ENCODE measurements at places on chromosomes 11 and 22. TPM values are rescaled to one million over a fixed set of nuclear protein-coding genes. Genes with fewer than 3 reads are reported as not detected.

The OR2AT4 gene
- not detected for total RNA-seq

The CCDC73 gene
- total RNA-seq, result 0.05 TPM

The FLRT1 gene
- not detected for total RNA-seq

The MMP12 gene
- total RNA-seq, result not detected

The FUT4 gene
- total RNA-seq, result 7.9 TPM

The PGA5 gene
- total RNA-seq, result not detected

The SHANK2 gene
- 0.38 TPM for total RNA-seq

The OR52H1 gene
- total RNA-seq, result not detected

The HDHD5 gene
- 68.3 TPM for total RNA-seq

The B3GAT1 gene
- 0.05 TPM for total RNA-seq

DNA sequence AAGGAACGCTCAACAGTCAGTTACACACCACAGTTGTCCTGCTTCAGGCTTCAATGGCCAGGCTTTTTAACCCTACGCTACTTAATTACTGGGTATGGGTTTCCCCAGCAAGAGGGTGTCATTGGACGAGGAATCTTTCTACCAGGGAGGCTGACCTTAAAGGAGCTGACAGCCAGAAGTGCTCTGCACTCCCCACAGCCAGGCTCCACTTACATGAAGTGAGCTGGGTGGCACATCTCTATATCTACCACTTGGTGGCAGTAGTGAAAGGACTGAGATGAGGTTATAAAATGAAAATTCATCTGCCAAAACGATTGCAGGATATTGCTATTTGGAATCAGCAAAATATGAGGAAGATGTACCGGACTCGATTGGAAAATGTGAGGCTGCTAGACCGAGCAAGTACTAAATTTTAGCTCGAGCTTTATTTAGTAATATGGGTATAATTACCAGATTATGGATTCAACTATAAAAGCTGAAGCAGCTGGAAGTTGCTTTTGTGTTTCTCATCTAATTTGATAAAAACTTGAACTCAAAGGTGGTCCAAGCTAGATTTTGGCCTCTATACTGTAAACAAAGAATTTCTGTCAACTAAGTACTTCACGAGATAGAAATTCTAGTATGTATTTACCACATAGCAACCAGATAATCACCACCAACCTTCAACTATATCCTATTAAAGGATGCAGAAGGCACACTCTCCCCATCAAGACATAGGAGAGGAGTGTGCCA, 53.9 kb upstream of the CEP126 start:
- DNase-seq, result peak; percentile 5

GRCh38 chr11:56160217-56160616, at the start of gene OR8K5:
Gene OR8K5, minus strand, starts transcription at chr11:56160317. Its CDS starts 0 bp downstream, at chr11:56160317.
- DNase-seq, result no peak

DNA sequence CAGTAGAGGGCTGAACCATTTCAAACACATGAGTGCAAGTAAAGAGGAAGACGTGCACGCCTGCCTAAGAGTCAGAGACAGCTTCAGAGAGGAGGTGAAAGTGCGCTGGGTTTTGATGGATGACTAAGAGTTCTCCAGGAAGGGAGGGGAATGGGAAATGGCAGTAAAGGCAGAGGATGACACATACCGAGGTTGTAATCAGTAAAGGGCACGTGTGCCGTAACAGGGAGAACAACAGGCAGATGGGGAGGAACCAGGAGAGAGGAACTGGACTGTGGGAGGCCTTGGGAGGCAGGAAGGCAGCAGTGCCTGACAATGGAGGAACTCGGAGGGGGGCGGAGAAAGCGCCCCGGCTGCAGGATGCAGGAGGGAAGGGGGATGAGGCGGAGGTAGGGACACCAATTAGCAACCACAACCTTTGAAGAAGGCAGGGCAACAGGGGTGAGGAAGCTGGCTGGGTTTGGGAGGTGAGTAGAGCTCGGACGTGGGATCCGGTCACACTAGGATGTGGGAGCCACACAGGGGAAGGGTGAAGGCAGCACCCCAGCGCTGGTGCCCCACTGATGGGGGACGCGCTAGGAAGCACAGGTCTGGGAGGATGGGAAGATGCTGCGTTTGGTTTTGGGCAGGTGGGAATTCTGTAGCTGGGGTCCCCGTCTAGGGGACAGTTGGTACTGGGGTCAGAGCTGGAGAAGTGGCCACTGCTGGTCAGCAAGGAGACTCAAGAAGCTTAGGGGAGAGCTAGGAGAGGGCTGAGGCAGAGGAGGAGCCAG, 67.4 kb downstream of the SCUBE1 start:
- no peak for DNase-seq

DNA sequence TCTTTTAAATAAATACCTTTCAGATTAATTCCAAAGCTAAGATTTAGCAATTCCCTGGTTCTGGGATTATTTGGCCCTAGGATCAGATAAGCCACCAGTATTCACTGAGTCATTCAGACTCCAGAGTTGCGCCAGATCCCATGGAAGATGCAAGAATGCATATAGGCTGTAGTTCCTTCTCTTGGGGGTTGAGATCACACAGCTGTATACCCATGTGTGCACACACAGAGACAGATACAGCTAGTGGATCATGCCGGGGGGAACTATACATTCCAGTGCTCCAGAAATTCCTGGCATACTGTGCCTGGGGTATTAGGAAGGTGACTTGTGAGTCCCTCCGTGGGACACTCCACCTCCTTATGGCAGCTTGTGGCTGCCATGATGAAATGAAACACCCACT, 75.4 kb downstream of the ZBTB16 start:
- no peak for DNase-seq

DNA sequence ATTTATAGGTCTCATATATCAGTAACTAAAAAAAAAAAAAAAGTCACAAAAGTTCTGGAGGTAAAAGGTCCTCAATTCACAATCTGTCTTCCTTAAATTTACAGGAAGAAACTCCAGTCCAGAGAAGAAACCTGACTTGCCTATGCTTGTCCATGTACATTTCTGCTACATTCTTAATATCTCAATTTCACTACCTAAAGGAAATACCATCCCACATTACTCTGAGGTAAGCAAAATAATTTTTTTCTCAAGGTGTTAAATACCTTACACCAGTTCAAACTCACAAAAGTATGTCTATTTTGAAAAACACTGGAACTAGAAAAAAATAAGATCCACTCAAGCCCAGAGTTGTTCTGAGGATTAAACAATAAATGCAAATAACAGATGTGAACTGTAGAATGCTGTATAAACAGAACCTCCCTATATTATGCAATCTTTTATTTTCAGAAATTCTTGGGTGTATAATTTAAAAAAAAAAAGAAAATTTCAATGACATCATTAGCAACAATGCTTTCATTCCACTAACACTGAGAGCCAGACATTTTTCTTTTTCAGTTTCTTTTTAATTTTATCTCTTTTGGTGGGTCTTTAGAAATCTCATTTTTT, 49.9 kb upstream of the GDPD4 start:
- no peak for DNase-seq

GRCh38 chr11:7630002-7630401, 43.3 kb downstream of the CYB5R2 start:
- no peak for DNase-seq

DNA sequence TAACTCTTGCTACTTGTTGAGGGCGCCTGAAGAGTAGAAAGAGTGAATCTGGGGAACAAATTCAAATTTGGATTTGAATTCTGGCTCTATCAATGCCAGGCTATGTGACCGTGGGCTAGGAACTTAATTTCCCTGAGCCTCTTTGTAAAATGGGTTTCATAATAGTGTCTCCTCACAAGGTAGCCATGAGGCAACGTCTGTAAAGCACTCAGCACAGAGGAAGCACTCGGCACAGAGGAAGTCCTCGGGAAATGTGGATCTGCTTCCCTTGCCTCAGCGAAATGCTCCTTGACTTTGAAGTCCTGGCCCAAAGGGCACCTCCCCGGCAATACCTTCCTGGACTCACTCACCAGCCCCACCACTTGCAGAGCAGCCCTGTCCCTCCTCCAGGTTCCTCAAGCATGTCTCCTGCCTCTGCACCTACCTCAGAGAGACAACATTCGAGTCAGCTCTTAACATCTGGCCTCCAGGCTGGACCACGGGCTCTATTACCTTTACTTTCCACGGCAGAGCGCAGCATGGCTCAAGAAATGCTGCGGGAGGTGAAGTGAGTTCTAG, 17.7 kb downstream of the CD6 start:
- DNase-seq, result no peak

GRCh38 chr11:41309716-41310115, 149.7 kb downstream of the LRRC4C start:
- DNase-seq, result no peak

- no peak for DNase-seq
Measured at GRCh38 chr11:119483341-119483880, 60.4 kb upstream of the THY1 start.

DNA sequence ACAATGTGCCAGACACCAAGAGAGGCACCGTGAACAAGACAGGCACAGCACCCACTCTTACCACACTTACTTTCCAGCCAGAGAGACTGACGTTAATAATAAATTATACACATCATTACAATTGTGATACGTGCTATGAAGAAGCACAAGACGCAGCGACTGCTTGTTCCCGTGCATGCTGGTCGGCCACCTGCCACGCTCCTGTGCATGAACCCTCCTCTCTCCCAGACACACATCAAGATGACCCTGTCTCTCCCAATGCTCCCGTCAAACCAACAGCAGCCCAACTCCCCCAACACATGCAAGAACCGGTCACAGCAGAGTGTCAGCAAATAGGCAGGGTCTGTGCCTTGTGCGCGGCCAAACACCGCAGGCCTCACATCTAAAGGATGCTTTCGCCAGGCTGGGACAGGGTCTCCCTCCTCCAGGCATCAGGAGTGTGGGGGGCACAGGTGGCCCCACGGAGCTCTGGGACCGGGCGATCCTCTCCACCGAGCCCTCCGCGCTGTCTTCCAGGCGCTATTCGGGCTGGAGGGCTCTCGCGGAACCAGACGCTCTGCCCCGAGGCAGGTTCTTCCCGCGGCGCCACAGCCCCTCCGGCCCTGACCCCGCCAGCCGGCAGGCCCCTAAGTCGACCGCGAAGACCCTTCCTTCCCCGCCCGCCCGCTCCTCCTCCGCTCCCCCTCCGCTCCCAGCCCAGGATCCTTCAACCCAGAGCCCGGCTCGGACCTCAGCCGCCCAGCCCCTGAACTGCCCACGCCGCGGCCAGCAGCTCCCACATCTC, 533 bp downstream of the SERGEF start:
- DNase-seq, result no peak

- DNase-seq, result no peak
Measured at GRCh38 chr22:29737251-29738117, 17.7 kb downstream of the CABP7 start.

DNA sequence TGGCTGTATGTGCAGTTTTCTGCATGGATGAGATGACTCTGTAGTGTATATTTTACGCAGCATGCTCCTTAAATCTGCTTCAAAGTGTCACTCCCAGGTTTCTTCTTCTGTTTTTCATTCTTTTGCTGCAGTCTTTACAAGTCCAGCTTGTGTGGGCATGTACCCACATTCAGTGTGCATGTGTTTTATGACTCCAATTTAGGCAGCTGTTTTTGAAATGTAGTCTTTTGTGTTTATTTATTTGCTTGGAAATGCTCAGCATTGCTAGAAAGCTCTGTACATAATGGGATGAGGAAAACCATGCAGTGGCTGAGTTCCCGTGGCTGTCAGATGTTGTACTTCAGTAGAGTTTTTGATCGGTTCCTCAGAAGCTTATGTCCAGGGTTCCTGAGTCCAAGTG, 138.5 kb downstream of the ARHGAP42 start:
- DNase-seq, result no peak

- DNase-seq, result no peak
Measured at GRCh38 chr22:42418811-42419242, 13.4 kb downstream of the NFAM1 start.

DNA sequence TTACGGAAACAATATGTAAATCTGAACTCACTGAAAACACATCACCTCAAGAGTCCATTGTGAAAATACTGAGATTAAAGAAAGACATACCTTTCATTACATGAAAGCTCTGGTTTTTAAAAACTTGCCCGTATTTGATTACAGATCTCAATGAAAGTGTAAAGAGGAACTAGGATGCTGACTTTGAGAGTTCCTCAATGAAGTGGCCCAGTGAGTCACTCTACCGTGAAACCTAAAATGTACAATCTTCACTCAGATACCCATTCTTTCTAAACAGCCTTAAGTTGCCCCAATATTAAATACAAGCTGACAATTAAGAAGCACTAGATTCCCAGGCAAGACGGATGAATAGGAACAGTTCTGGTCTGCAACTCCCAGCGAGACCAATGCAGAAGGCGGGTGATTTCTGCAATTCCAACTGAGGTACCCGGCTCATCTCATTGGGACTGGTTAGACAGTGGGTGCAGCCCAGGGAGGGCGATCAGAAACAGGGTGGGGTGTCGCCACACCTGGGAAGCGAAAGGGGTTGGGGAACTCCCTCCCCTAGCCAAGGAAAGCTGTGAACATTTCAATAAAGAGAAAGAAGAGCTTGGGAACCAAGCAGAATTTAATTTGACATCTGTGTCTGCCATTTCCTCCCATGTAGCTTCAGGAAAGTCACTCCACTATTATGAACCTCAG, 33.8 kb upstream of the OR9G4 start:
- DNase-seq, result no peak

DNA sequence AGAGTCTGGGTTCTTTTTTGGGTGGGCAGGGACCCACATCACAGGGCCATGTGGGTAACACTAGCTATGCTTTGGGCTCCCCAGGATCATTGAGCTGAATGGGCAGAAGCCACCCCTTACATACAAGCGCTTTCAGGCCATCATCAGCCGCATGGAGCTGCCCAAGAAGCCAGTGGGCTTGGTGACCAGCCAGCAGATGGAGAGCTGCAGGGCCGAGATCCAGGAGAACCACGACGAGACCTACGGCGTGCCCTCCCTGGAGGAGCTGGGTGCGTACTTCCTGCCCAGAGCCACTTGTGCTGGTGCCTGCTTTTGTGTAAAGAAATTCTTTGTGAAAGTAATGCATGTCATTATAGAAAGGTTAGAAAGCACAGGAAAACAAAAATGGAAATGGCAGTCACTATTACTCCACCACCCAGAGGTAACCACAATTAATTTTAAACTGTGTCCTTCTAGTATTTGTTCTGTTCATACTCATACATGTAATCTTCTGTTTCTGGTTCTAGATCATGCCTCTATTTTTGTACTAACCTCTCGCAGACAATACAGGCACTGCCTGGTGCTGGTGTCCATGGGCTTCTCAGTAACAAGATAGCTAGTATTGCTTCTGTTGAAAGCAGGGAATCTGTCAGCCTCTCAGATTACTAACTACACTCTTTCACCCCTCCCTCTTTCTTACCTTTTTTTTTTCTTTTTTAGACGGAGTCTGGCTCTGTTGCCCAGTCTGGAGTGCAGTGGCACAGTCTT, 13.7 kb downstream of the CRY2 start:
- DNase-seq, result no peak

- DNase-seq, result no peak
Measured at GRCh38 chr11:113133071-113133470, 171.9 kb downstream of the NCAM1 start.

DNA sequence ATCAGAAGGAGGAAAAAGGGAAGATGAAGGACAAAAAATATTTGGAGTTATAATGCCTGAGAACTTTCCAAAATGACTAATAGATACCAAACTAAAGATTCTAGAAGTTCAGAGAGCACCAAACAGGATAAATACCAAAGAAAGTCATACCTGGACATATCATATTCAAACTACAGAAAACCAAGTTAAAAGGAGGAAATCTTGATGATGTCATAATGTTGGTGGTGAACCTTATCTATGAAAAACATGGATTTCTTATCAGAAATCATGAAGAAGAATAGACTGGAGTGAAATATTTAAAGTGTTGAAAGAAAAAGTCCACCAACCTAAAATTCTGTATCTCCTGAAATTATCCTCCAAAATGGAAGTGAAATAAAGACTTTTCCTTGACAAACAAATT, 389.2 kb downstream of the JRKL start:
- DNase-seq, result no peak

Measured in activated T-cell treated with anti-CD3 and anti-CD28 coated beads, Interleukin-2, amount 50 U/mL, for 4 hours (primary cell).